ENCODE measurements at places on chromosomes 12 and 14.

- peak; percentile 62 for DNase-seq
These were observed 4.9 kb downstream of the ZBTB39 start for GRCh38 chr12:57001448-57001906.

GRCh38 chr12:46210873-46211439, 57.9 kb downstream of the SLC38A1 start:
- no peak for DNase-seq

DNA sequence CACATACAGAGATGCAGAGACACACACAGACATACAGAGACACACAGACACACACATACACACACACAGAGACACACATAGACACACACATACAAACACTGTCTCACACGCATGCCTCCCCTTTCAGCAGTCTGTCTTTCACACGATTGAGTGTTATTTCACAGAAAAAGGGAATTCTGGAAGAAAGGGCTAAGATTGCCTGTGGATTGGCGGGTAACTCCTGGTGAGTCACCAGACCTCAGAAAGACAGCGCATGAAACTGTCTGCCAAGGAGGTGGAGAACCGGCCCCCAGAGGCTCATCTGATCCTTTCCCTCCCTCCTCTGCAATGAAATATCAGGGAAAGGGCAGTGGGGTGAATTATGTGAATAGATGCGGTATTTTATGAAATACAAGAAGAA, 127.2 kb upstream of the GSC start:
- DNase-seq, result no peak

- no peak for DNase-seq
These were observed 15.1 kb downstream of the LTBP2 start for GRCh38 chr14:74596741-74597450.

GRCh38 chr12:54032086-54032619, 697 bp upstream of the HOXC5 start:
- no peak for DNase-seq

- DNase-seq, result no peak
These were observed 356.9 kb downstream of the MED13L start for GRCh38 chr12:115920395-115921183.
